Cortex of kidney (tissue), 1 donor: ENCODE measurements at places on chromosomes 5 and 9.

DNA sequence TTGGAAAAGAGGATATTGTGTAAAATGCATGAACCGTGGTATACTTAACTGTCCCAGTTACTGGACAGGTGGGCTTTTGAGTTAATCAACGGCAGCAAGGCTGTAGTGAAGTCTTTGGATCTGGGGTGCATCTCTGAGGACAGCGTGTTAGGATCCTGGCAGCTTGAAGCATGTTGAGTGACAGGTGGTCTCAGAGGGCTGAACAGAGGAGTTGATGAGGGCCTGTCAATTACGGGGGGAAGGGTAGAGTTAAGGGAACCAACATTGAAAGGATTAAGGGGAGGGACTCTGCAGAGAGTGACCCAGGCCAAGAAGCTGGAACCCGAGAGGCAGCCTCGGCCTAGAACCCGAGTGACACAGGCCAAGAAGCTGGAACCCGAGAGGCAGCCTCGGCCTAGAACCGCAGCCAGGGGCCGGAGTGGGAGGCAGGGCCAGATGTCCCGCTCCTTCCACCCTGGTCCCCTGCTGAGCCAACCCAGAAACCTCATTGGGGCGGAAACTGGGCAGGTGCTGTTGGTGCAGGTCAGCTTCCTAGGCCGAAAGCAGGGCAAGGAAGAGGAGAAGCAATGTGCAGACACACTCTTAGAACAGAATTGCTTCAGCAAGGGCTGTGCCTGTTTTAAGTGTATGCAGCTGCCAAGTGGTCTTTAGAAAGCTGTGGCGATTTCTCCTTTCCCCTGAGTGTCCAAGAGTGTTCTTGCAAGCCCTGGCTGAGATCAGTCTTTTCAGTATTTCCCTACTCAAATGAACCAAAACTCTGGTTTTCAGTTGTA lies 62.0 kb downstream of the ANKRD33B start:
- DNase-seq: no peak

DNA sequence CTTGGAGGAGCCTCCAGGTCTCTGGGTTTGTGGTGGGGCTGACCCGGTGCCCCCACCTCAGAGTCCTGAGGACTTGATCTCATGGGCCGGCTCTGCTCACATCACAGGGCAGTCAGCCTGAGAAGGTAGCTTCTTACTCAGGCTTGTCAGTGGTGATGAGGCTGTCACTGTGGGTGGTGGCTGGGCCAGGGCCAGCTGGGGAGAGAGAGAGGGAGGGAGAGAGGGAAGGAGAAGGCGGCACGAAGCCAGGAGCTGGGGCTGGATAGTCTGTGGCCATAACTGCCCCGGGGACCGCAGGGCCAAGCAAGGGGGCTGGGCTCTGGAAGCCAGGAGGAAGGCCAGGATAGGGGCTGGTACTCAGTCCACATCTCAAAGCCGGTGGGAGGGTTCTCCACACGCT lies 6.5 kb downstream of the NTNG2 start:
- DNase-seq: no peak

DNA sequence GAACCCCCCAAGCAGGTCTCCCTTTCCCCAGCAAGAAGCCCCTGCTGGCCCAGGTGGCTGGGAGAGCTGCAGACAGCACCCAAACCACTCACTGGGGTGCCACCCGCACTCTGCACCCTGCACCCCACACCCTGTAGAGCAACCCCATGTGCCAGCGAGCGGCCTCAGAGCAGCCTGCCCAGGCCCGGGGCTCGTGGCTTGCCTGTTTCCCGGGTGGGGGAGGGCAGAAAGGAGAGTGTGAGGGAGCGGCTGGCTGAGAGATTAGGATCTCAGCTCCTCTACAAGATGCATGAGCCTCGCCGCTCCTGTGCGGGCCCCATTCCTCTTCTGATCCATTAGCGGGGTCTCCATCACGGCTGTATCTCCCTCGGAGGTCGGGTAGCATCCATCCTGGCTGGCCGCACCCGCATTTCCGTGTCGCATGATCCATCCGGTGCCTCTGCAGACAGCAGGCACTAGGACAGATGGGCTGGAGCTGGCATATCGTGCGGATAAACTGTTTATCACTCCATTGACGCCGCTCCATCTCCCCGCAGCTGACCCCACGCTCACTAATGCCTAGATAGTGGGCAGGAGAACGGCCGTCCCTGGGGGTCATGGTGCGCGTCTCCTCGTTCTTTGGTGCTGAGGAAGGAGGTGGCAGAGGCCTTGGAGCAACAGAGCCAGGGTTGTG lies 54.4 kb downstream of the MRPL36 start:
- DNase-seq: no peak

- DNase-seq: no peak
Observed at GRCh38 chr9:110808599-110808980, 140.0 kb downstream of the MUSK start.

DNA sequence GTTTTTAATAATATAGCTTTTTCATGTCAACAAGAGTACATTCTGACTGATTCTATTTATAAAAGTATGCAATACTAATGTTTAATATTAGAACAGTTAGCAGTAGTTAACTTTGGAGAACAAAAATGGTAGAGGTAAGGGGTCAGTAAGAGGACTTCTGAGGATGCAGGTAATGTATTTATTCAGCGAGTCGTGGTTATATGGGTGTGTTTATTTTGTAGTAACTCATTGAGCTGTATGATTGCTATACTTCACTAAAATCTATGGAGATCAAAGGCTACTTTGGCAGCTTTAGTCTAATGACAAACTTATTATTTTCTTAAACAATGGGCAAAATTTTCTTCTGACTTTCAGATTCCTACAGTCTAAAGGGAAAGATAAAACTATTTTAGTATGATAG lies 146.5 kb downstream of the COMMD10 start:
- DNase-seq: no peak

- no peak for DNase-seq
Observed at GRCh38 chr5:79834754-79835714, 145.4 kb downstream of the CMYA5 start.

GRCh38 chr5:142287096-142287972 lies 37.5 kb downstream of the SPRY4 start:
- DNase-seq: no peak

DNA sequence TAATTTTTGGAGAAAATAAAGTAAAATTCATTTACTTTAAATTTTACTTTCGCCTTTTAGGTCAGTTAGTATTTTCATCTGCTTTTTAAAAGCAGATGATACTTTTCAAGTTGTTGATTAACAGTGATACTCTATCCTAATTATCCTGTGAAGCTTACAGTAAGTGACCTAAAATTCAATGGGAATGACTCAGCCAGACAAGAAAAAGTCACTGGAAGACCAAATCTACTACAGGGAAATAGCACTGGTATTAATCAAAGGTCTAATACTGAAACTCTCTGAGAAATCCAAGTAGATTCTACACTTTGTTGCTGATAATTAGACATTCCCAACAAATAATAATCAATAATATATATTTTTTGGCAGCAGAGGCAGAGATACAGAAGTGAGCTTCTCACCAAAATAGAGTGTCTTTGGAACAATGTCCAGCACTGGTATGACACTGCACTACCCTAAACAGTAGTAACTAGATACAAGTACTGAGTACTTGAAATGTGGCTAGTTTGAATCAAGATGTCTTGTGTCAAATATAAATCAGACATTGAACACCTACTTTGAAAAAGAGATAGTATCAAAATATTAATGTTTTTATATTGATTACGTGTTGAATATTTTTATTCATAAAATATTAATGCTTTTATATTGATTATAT lies 22.8 kb upstream of the ELL2 start:
- no peak for DNase-seq

GRCh38 chr9:15221746-15222145 lies 85.3 kb downstream of the TTC39B start:
- no peak for DNase-seq

DNA sequence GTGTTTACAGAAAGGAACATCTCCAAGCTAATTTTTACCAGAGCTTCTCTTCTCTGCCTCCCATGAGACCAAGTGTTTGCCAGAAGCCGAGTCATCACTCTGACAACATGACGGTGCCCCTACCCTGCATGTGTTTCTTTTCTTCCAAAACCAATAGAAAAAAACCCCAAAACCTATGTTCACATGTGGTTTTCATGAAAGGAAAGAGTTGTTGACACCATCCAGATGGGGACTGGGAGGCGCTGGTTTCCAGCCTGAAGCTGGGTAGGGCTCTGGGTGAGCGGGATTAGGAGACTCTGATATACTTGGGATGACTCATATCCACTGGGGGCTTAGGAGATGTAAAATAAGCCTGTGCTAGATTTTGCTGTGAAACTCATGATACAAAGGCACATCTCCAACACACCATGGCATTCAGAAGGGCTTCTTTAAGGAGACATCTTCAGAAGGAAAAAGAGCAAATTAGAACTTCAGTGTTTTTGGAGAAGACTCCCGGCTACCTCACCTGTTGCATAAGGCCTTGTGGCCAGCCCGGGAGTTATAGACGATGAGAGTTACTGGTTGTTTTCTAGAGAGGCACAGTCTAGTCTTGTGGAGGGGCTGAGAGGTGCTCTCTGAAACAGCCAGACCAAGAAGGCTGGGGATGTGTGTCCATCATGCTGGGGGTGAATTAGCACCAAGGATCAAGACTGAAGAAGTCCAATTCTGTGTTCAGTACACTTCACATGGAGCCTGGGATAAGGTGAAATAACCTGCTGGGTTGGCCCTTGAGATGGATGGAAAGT lies 108.9 kb upstream of the LHFPL2 start:
- DNase-seq: no peak

DNA sequence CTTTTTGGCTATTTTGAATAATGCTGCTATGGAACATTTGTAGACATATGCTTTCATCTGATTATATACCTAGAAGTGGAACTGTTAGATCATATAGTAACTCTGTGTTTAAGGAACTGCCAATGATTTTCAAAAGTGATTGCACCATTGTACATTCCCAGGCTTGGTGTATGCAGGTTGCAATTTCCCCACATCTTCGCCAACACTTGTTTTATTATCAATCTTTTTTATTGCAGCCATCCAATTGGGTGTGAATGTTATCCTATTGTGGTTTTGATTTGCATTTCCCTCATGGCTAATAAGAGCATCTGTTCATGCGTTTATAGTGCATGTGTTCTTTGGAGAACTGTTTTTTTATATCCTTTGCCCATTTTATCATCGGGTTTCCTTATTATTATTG lies 81.3 kb downstream of the PLAC8L1 start:
- no peak for DNase-seq

DNA sequence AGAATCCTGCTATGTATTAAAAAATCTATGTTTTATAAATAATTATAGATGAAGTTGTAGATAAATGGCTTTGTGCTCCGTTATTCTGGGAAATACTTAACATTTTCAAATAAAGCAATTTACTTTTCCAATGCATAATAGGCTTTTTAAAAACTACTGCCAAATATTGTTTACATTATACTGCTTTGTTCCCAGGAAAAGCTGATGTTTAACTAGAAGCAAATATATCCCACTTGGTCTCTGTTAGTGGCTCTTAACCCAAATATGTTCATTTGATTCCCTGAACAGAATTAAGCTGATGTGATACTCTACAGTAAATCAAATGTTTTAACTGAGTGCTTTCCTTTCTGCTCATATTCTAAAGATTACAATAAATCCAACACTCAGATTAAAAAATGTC lies 326.3 kb downstream of the SLCO4C1 start:
- no peak for DNase-seq

DNA sequence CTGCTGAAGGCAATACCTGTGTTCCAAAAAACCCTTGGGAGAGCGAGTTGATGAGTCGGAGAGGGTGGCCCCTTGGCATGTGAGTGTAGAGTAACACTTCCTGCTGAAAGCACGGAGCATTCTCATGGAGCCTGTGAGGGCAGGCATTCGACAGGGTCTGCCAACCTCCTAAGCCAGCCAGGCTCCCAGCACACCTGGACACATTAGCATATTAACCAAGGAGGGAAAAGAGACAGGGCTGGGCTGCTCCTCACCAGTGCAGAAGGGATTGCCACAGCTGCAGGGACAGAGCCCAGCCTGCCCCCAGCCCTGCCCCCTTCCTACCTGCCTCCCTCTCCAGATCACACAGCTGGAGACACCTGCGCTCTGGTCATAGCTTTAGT lies 46.4 kb upstream of the SEMA4D start:
- no peak for DNase-seq

DNA sequence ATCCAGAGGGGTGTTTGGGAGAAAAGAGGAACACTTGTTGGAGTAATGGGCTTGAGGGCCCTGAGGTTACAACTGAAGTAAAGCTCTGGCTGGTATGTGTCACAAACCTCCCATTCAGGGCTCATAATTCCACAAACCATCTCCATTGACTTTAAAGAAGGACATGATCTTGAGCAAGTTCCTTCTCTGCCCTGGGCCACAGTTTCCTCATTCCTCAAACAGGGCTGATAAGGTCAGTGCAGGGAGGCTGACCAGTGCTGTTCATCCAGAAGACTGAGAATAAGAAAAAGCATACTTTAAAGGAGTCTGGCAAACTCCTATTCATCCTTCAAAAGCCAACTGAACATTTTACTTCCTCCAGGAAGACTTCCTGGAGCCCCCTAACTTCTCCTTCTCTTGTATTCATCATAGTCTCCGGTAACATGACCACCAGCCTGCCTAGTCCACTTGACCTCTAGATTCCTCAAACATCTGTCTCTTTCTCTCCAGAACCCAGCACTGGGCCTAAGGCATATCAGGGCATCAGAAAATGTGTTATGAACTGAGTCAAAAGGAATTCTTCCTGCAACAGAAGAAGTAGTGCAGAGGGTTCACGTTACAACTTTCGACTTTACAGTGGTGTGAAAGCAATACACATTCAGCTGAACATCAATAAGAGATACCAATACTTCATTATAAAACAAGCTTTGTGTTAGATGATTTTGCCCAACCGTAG lies 20.7 kb upstream of the PTPN3 start:
- no peak for DNase-seq

GRCh38 chr5:82601077-82601476 lies 322.9 kb upstream of the RPS23 start:
- no peak for DNase-seq

DNA sequence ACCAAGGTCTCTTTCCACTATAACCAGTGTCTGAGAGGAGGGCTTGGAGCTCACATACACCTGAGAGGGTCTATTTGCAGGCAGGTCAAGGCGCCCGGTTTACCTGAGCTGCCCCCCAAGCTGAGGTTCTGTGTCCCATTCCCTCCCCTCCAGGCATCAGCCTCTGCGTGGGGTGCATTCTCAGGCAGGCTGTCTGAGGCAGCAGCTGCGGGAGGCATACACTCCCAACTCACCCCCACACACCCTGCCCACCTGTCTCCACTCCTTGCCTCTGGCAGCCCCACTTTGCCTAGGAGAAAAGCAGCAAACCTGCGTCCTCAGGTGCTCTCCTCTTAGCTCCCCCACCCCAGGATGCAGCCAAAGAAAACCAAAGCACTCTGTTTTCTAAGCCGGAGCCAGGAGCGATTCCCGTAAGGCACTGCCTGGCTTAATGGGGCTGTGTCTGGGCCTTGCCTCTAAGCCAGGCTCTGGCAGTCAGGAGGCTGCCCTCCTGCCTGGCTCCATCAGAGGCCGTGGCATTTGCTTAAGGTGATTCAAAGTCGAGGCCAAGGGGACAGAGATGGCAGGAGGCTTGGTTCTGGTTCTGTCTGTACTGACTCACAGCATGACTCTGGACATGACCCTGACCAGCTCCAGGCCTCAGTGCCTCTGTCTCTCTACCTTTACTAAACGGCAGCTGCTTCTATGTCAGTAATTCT lies 139.2 kb upstream of the TRIM32 start:
- DNase-seq: no peak

- DNase-seq: no peak
Observed at GRCh38 chr5:38241655-38242054, 16.7 kb upstream of the EGFLAM start.
